ENCODE measurements at places on chromosomes 4 and X.

DNA sequence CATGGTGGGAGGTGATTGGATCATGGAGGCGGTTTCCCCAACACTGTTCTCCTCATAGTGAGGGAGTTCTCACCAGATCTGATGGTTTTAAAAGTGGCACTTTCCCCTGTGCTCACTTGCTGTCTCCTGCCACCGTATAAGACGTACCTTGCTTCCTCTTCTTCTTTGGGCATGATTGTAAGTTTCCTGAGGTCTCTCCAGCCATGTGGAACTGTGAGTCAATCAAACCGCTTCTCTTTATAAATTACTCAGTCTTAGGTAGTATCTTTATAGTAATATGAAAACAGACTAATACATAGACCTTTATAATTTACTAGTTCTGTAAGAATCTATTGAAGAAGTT, 82.5 kb upstream of the PITX2 start:
- no peak for DNase-seq

DNA sequence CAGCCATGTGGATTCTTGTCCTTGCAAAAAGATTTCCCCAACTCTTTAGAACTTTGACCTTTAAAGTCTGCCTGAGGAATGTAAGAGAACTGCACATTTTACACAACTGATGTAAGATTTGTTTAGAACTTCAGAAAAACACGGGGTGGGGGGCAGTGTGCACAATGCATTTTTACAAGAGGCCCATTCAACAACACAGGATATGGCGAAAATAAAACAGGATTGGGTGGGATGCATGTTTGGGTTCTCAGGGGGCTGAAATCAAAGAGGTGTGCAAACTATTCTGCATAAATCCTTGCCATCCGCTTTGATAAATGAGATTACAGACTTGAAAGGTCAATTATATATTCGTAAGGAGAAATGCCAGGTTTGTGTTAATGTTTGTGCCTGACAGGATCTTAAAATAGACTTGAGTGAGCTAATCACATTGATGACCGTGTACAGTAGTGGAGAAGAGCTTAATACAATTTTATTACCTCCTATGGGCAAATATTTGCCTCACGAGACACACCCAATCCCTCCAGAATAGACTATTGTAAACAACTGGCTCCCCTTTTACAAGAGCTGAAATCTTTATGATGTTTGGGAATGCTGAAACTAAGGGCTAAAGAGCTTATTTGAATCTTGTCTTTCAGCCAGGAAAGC, 184.1 kb upstream of the LEF1 start:
- no peak for DNase-seq

DNA sequence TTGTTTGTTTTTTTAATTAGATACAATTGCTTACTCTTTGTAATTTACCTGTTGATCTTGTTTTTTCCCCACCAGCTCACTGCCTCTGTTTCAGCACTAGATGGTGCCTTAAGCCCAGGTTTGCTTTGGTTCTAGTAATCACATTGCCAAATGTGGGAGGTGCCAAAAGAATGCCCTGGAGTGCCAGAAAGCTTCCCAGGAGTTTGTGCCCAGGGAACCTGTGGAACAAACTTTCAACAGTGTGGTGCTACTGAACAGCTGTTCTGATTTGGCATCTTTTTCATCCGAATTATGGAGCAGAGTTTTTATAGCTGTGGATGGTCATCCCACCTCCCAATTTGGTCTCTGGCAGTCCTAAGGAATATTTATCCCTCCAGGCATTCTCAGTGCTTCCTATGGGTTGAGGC, 1000.7 kb downstream of the STIM2 start:
- no peak for DNase-seq

- DNase-seq, result no peak
Observed at GRCh38 chr4:99447079-99447478, 11.9 kb upstream of the ADH7 start.

DNA sequence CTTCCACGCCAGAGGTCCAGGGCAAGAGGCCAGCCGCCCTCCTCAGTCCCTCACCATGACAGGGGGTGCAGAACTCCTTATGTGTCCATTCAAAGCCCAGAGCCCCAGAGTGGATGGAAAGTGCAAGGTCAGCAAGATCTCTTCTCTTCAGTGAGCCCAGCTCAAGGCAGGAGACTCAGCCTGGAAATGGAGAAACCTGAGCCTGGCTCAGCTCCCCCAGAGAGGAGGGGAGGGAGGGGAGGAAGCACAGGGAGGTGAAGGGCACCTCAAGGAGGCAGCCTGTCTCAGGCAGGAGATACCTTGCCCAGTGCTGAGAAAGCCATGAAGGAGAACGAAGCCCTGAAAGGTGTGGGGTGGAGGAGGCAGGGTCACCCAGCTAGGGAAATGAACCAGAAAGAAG, 121.8 kb upstream of the PJA1 start:
- no peak for DNase-seq

DNA sequence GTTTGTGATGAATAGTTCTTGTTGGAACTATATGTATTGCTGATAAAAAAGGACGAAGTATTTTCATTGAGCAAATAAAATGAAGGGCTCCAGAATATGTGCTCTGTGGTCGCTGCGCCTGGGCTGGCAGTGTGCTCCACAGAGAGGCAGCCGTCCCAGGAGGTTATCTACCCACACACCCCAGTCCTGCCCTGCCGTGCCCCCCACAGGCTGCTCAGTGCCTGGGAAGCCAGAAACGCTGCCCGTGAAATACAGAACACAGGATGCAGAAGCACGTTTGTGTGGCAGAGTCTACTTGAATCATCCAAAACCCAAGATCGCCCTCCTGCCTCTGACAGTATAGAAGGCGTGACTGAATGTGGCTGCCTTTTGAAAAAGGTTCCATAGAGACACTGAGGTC, 1.4 kb downstream of the CLDN22 start:
- DNase-seq, result no peak

DNA sequence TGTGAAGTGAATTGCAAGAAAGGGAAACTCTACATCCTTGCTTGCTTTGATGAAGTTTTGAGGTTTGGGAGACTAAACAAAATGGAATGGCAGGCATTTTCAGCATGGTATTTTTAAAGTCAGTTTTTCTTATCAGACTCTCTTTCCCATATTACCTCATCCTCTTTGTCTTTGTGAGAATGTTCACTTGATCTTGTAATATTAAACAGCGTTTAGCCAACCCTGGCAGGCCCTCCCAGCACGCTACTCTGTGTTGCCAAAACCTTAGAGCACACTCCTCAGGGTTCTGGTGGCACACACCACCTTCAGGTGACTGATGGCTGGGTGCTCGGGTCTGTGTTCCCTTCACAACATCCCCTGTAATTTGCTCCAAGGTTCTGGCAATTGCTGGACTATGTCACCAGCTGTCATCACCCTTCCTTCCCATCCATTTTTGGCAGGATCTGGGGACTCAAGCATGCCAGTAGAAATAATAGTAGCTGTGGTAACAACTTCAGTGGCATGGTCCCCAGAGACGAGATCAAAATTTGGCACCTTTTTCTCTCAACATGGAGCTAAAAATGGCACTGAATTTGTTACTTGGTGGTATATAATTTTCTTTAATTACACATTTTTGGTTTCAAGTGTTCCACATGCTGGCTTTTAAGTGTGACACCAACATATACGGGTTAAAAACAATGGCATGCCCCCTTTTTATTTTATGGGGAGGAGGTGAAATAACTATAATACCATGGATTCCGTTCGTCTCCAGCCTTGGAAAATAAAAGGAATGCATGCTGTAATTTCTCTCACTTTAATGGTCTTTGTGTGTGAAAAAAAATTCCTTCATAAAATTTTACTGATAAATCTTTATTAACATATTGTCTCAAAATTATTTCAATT, 273.1 kb downstream of the DCTD start:
- no peak for DNase-seq

- DNase-seq, result peak; percentile 74
Observed at GRCh38 chr4:663438-664428, 10.3 kb downstream of the ATP5ME start.

DNA sequence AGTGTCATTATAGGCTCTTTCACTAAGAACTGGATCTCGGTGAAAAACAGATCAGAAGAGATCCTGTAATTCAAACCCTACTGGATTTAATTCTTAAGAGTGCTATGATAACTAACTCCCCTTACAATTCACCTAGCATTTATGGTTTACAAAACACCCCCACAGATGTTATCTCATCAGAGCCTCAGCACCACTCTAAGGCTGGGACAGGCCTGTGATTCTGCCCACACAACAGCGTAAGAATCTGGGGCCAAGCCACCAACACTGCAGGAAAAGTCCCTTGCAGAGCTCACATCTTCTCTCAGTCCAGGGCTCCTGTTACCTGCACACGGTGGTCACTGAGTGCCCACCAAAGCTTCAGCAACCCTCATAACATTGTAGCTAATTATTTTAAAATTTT, 8.9 kb downstream of the MFAP3L start:
- DNase-seq, result no peak

DNA sequence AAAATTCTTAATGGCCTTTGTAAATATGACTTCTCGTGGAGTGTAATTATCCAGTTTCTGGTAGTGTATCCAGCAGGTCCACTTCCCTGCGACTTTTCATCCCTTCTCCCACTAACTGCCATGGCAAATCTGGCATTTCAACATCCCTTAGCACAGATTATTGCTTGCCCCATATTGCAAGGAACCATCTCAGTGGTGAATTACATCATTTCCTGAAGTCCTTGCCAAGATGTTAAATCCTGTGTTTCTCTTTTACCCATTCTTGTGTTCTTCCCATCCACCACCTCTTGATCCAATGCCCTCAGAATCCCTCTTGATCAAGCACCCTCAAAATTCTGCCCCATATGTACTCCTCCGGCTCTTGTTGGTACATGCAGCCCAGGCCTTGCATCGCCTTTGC, 88.1 kb upstream of the ZNF81 start:
- no peak for DNase-seq

- DNase-seq, result no peak
Observed at GRCh38 chr4:171983935-171984805, 171.0 kb downstream of the GALNTL6 start.

DNA sequence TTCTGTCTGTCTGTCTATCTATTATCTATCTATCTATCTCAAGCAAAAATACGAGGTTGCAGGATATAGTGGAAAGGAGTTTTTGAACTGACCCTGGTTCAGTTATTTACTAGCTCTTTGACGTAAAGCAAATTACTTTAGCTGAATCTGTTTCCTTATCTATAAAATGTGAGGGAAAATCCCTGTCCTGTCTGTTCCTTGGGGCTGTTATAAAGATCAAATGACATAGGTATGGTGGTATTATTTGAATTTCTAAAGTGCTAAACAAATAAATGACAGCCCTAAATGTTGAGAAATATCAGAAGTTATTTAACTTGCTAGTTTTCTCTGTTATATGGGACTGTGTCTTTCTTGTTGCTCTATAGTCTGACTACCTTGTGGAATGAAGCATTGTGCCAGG, 55.0 kb downstream of the MAGEC1 start:
- no peak for DNase-seq

DNA sequence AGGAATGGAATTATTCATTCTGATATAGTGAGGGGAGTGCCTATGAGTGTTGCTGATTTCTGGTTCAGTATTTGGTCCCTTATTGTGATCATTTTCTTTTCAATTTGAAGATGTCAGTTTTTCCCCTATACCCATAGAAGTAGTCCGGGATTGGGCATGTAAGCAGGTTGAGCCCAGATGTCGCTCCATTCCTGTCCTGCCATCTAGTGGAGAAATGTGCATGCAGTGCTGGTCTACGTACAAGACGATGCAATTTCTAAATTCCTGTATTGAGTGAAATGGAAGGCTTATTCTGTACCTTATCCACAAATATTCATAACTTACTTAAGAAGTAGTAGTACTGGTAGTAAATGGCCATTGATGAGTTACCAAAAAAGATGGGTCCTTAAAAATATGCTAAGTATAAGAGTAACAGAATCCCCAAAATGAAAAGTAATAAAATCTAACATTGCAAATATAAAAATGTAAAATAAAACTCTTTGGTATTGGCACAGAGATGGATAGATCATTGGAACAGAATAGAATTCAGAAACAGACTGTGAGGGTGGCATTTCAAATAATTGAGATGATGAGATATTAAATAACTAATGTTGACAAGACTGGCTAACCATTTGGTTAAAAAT, 60.9 kb downstream of the UGT8 start:
- no peak for DNase-seq

GRCh38 chrX:23661671-23662070, 5.6 kb upstream of the PRDX4 start:
- DNase-seq, result no peak

DNA sequence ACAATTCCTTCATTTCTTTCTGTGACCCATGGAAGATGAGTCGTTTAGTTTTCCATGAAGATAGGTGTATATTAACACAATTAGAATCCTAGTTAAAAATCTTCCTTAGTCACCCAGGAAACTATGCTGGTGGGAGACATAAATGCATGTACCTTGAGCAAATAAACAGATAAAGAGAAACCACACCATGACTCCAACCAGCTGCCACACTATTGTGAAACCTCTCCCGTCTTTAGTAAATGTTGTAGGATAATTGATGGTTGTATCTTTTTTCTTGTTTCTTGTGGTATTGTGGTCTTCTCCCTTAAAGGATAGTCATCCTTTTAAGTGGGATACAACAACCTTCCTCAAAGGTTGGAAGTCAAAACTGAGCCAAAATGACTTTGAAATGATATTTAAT, 103.8 kb upstream of the LEF1 start:
- DNase-seq, result no peak

DNA sequence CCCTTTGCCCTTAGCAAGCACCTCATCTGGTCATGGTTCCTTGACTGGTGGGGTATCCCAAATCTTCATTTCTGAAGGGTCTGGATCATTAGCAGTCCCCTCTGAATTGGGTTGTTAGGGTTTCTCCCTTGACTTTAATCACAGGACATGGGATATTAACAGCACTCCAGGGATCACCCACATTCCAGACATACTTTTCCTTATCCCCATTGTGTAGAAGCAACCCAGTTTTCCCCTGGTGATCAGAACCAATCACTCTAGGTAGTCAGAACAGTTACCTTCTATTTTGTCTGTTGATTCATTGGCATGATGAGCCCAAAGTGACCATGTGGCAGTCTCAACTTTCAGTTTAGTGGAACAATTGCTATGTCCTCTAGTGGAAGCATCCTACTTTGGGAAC, 29.1 kb upstream of the GRSF1 start:
- no peak for DNase-seq

- no peak for DNase-seq
Observed at GRCh38 chr4:6359536-6360308, 90.1 kb downstream of the WFS1 start.

DNA sequence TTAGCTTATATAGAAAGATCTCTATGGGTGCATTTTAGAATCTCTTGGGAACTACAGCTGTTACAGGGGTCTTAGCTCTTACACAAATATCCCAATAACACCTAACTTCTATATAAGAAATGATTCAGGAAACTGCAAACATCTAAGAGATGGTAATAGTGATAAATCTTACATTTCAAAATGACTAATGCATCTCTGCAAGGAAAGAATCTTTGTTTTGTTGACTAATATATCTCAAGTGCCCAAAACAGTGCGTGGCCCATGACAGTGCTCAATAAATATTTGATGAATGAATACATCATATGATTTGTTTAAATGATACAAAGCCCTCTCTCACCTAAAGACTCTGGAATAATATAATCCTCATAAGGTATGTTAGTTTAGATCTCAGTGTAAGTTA, 47.5 kb downstream of the CENPE start:
- no peak for DNase-seq

DNA sequence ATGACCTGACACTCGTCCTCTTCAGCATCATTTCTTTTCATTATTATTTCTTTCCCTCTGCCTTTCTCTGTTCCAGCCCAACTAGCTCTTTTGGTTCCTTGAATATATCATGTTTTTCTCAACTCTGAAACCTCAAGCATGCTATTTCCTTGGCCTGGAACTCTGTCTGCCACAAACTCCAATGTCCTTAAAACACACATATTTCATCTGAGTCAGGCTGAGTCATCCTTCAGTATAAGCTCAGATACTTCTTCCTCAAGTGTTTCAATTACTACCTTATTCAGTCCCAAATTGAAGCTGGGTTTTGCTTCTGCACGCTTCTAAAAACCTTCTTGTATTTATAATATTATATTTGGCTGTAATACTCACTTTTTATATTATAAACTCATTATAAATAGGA, 424.2 kb downstream of the PDGFC start:
- DNase-seq, result no peak

All from stimulated activated CD8-positive, alpha-beta memory T cell treated with anti-CD3 and anti-CD28 coated beads, Interleukin-4, amount 100 ng/mL, for 4 hours (primary cell).